ENCODE measurements at places on chromosomes 2 and 18.

DNA sequence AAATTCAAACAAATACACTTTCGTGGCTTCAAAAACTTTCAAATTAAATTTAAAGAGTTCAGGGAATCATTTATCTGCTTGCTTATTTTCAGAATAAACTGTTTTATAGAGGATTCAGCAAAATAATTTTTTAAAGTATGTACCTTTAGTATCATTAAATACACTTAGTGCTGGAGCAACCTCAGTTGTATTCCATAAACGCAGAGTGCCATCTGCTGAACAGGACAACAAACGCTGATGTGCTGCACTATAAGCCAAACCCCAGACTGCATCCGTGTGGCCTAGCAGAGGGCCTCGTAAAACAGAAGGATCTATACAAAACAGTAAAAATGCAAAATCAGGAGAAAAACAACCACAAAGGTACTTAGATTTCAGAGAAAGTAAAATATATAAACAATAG lies 108.6 kb downstream of the STRN start:
- no peak for DNase-seq

GRCh38 chr2:44537264-44537663 lies 175.5 kb downstream of the CAMKMT start:
- DNase-seq, result no peak

GRCh38 chr2:163351143-163351542 lies 384.7 kb downstream of the FIGN start:
- DNase-seq, result no peak

GRCh38 chr2:74250189-74250631 lies 51.8 kb downstream of the MTHFD2 start:
- DNase-seq, result peak; percentile 64

- no peak for DNase-seq
Measured at GRCh38 chr2:236545248-236545658, 24.4 kb upstream of the ACKR3 start.

DNA sequence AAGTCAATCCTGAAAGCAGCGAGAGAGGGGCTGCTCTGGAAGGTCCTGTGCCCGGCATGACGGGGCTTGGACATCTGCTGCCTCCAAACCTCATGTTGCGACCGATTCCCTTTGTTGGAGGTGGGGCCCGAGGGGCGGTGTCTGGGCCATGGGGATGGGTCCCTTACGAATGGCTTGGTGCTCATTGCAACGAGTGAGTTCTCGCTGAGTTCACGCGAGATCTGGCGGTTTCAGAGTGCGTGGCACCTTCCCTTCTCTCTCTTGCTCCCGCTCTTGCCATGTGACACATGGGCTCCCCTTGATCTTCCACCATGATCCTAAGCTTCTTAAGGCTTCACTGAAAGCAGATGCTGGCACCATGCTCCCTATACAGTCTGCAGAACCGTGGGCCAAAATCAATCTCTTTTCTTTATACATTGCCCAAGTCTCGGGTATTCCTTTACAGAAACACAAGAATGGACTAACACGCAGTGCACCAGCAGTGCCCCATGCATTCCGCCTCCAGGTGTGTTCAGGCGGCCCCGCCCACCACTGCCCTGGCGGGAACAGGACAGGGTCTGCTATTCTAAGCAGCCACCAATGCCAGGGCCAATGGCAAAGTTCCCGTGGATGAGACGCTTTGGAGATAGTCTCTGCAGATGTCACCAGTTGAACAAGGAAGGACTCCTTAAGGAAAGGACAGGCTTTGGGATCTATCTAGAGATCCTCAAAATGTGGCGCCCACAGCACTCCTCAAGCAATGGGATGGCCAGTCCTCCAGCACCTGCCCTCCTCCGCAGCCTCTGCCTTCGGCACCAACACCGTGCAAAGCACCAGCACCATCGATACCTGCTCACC lies 63.4 kb downstream of the ZNF516 start:
- no peak for DNase-seq

DNA sequence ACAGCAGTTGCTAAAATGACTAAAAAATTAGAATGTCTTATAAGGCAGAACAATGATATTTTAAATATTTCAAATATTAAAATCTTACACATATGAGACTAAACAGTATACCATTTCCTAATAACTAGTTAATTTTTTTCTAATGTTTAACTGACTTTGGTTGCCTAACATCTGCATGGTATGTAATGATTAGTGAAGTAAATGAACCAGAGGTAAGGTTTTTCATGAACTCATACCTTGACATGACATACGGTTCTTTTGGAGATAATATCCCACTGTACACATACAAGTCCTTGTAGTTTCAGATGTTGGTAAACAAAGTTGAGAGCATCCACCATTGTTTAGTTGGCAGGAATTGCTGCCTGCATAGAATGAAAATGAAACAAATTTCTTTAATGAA lies 1360.2 kb downstream of the LRP1B start:
- no peak for DNase-seq

DNA sequence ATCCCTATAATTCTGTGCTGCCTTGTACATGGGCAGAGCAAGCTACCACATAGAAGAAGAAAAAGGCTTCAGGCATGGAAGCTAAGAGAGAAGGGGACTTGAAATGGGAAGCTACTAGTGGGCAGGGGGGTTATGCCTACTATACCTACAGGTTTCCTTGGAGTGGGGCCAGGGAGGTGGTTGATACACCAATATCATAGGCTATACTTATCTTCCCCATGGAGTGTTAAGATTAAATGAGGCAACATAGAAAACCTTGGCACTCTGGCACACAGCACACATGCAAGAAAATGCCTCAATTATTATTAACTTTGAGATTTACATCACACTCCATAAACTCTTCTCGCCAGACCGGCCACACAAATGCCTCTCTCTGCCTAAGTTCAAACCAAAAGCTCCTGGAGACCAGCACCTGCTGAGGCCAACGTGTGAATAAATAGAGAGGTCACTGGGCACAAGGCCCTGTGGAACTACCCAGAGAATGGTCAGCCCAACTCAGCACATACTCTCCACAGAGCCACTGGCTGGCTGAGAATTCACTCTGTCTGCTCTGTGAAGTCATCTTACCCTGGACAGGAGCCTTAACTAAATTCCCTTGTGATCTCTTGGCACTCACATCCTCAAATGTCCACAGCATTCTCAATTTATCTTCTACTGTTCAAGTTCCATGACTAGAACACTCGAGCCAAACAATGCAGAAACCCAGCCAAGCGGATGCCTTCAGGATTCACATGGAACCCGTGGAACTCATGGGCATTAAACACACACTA lies 498.7 kb downstream of the BCL11A start:
- DNase-seq, result no peak

- no peak for DNase-seq
Measured at GRCh38 chr2:10414591-10414990, 33.5 kb downstream of the ODC1 start.

DNA sequence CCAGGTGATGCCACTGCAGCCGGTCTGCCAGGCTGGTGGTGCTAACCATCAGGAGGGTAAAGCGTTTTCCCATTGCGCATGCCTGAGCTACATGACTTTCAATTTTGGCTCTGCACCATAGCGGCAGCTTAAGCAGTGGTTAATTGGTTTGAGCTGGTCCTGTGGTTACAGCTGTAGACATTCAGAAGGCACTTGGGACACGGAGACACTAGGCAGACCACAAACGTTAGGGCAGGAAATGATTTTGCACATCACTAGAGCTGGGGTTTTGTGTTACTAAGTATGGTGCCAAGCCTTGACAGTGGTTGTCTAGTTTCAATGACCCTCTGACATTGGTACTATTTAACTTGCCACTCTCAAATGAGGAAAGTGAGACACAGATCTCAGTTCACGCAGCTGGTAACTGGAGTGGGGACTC lies 28.9 kb upstream of the CNOT11 start:
- DNase-seq, result no peak

- DNase-seq, result no peak
Measured at GRCh38 chr2:37561615-37562569, 109.5 kb downstream of the CDC42EP3 start.

- DNase-seq, result no peak
Measured at GRCh38 chr2:105786231-105787230, 41.8 kb downstream of the NCK2 start.

- DNase-seq, result no peak
Measured at GRCh38 chr2:27811768-27812167, 40.2 kb downstream of the MRPL33 start.

- DNase-seq, result no peak
Measured at GRCh38 chr2:43941966-43942365, 53.8 kb downstream of the LRPPRC start.

GRCh38 chr2:63735263-63735662 lies 106.4 kb upstream of the UGP2 start:
- DNase-seq, result no peak

GRCh38 chr2:112784199-112785189 lies at the start of gene IL1A:
Gene IL1A (minus strand): TSS chr2:112784493. CDS start chr2:112783770, 723 bp downstream.
- no peak for DNase-seq

GRCh38 chr18:78979730-78980278 lies at the start of gene SALL3:
Gene SALL3 (plus strand): TSS chr18:78979818. CDS start chr18:78980275, 457 bp downstream.
- DNase-seq, result no peak

DNA sequence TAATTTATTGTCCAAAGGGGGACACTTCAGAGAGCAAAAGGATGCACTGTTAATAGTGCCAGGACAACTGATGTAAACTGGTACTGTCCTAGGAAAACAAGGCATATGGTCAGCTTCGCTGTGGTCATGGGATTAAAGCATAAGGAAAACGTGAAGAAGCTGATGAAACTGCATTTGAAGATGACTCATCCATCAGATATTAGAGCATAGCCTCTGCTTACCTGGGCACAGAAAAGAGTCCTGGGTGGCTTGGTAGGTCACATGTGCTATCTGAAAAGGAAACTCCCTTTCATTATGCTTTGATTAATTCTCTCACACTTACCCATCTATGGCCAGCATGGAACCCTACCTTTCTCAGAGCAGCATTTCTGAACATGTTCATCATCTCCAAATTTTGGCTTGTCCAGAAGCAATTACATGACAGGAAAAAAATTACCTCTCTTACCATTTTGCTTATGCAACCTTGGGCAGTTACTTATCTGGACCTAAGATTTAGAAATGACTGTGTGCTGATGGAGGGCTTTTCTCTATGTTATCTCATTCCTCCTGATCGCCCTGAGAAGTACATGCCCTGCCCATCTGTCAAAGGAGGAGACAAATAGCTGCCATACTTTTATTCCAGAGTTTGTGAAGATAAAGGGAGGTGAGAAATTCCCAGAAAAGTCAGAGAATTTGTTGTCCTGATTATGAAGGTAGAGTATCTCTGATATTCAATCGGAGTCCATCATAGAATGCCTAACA lies 275.3 kb upstream of the SLC14A2 start:
- no peak for DNase-seq

GRCh38 chr18:45398448-45398847 lies 216.8 kb upstream of the SLC14A2 start:
- no peak for DNase-seq

DNA sequence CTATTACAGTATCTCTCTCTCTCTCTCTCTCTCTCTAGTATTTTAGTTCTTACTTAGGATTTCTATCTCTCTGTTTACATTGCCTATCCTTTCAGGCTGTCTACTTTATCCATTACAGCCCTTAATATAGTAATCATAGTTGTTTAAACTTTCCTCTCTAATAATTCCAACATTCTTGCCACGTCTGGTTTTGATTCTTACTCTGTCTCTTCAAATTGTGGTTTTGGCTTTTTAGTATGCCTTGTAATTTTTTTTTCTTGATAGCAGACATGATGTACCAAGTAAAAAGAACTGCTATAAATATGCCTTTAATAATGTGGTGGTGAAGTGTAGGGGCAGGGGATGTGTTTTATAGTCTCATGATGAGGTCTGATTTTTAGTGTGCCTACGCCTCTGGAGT lies 1809.5 kb upstream of the CELF4 start:
- no peak for DNase-seq

DNA sequence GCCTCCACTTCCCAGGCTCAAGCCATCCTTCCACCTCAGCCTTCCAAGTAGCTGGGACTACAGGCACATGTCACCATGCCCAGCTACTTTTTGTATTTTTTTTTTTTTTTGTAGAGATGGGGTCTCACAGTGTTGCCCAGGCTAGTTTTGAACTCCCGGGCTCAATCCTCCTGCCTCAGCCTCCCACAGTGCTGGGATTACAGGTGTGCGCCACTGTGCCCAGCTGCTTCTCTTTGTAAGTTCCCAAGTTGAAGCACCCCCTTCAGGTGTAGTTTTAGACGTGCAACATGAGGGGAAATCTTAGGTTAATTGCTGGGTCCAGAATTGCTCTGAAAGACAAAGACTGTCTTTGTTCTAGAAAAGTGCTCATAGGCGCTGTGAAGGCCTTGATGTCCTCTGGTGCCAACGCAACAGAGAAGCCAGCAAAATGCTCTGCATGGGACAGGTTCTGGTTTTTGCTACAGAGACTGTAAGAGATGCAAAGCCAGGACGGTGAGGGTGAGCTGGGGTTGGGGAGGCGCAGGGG lies 46.6 kb downstream of the RRM2 start:
- DNase-seq, result no peak

GRCh38 chr18:73908323-73908722 lies 239.3 kb downstream of the FBXO15 start:
- DNase-seq, result no peak

GRCh38 chr2:191907545-191907944 lies 60.7 kb upstream of the CAVIN2 start:
- no peak for DNase-seq

- DNase-seq, result no peak
Measured at GRCh38 chr18:22346401-22346952, 71.2 kb downstream of the CTAGE1 start.

- DNase-seq, result no peak
Measured at GRCh38 chr2:12469141-12469561, 247.6 kb upstream of the TRIB2 start.

DNA sequence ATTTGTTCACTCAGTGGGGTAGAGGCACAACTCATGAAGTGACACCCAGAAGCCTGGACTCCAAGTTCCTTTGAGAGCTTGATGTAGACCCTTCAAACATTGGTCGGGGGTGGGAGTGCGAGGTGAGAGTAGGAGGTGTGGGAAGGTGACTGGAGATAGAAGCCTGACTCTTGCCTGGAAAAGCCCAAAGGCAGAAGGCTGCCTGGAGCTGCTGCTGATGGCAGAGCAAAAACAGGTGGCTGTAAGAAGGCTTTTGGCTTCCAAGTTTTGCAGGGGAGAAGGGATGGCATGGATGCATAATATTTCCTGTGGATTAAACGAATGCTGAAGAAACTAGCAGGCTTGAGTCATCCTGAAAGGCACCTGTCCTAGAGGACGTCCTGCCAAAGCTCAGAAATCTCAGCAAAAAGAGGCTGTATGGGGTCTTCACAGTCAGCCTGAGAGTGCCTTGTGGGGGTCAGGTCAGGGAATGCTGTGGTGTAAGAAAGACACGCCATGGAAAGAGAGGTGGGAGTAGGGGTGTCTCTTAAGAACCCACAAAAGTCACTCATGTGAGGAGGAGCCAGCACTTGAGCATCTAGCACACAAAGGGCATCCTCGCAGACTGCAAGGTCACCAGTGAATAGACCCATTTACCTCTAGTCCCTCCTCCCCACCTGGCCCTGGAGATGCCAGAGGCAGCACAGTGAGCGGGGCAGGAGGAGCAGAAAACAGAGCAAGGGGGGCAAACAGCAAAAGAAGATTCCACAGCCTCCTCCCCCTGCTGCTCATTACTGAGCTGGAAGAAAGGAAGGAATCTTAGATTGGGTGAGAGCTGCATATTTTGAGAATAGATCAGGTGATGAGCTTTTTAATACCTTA lies 37.5 kb downstream of the FASTKD2 start:
- DNase-seq, result no peak

- DNase-seq, result peak; percentile 28
Measured at GRCh38 chr2:41698678-41699422, 349.0 kb upstream of the PKDCC start.

- no peak for DNase-seq
Measured at GRCh38 chr2:189454009-189454408, 12.7 kb downstream of the WDR75 start.

Data from mucosa of descending colon (tissue), 3 donors.